ENCODE measurements at places on chromosomes 2 and 18.

DNA sequence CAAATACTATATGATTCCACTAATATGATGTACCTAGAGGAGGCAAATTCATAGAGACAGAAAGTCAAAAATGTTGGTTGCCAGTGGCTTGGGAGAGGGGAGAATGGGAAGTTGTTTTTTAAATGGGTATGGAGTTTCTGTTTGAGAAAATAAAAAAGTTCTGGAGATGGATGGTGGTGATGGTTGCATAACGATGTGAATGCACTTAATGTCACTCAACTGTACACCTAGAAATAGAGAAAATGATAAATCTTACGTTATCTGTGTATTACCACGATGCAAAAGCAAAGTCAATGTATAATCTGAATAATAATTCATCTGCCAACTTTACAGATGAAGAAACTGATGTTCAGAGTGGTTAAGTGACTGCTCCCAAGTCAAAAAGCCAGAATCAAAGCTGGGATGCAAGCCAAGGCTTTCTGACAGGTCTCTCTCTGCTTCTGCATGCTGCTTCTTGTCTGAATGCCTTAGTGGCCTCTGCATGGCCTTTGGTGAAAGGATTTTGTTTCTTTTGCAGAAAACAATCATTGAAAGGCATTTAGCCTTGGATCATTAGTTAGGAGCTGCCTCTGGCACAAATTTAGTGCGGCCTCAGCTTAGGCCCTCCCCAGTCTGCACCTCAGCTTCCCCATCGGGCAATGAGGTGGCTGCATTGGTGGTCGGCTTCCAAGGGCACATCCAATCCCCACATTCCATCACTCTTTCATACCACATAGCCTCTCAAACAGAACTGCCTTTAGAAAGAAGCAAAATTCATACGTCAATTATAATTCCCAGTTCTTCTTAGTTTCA lies 46.5 kb upstream of the MYCN start:
- no peak for DNase-seq

GRCh38 chr2:46142546-46143428 lies 154.4 kb upstream of the EPAS1 start:
- DNase-seq: no peak

GRCh38 chr2:47558768-47559684 lies 156.1 kb downstream of the MSH2 start:
- DNase-seq: no peak

- DNase-seq: no peak
Measured at GRCh38 chr2:64630752-64631151, 23.0 kb downstream of the SERTAD2 start.

GRCh38 chr18:40976050-40976449 lies 979.0 kb upstream of the PIK3C3 start:
- DNase-seq: no peak

DNA sequence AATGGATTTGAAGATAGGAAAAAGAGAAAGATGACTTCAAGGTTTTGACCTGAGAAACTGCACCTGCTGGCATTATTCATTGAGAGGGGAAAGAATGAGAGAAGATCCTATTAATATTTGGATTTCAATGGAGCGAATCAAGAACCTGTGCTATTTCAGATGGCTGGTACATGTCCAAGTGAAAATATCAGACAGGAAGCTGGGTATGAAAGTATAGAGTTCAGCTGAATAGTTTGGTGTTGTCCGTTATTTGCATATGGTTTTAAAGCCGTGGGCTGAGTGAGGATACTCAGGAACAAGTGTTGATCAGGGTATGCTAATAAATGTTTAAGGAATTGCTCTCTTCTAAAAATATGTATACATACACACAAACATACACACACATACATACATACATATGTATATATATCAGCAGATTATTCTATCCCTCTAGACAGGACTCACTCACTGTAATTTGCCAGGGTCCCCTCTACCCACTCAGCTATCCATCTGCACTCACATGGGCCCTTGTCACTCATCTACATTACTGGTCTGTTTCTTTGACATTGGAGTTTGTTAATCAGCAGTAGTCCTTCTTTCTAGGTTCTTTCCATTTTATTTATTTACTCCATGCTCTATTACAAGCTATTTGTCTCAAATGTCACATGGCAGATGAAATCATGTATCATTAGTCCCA lies 33.9 kb upstream of the IKZF2 start:
- DNase-seq: no peak

DNA sequence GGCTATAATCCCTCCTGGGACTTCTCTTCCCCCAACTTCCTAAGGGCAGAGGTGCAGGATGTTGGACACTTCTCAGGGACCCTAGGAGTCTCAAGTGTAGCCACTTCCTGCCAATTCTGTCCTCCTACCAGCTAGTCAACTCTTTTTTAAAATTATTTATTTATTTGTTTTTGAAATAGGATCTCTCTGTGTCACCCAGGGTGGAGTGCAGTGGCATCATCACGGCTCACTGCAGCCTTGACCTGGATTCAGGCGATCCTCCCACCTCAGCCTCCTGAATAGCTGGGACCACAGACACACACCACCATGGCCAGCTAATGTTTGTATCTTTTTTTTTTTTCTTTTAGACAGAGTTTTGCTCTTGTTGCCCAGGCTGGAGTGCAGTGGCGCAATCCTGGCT lies 11.5 kb downstream of the SFTPB start:
- DNase-seq: no peak

All from NCI-H1048 (cell line).